Uterus (tissue), 4 donors: ENCODE measurements at places on chromosomes 4 and X. TPM values are rescaled to one million over a fixed set of nuclear protein-coding genes. Genes with fewer than 3 reads are reported as not detected.
A peak's percentile ranks its signal among the peaks of the same experiment; 100 is the strongest.

The CCDC160 gene
- total RNA-seq = not detected

GRCh38 chrX:129957241-129958082 lies 25.0 kb upstream of the BCORL1 start:
- DNase-seq = peak; percentile 61

The NXF2B gene
- not detected for total RNA-seq

The PAGE1 gene
- not detected for total RNA-seq

DNA sequence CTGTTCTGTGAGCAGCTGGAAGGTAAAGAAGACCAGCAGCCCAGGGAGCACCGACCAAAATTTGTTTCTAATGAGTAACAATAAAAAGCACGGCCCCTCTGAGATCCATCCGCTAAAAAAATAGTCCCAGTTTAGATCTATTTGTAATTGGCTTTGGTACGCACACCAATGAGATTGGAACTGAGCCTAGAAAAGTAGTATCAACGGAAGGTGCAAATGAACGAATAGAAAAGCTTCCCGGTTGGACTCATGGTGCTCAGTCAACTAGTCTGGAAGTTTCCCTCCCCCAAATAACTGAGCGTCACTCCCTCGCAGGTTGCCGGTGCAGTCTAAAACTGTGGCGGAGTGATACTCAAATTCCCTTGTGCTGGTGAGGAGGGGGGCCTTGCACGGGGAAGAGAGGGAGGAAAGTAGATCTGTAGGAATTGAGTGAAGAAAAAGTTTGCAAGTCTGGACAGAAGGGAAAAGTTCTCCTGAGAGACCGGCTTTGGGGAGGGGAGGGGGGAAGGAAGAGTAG lies at the start of gene COL4A5:
Gene COL4A5 (plus strand): TSS at position 413 of the 517 bp plus-strand sequence. CDS start 288 bp downstream, outside the sequence.
- peak; percentile 59 for DNase-seq
